ENCODE measurements at places on chromosomes 16 and 17. TPM values are rescaled to one million over a fixed set of nuclear protein-coding genes. Genes with fewer than 3 reads are reported as not detected.

Gene NHLRC4
- 3.7 TPM for total RNA-seq

Gene GP2
- total RNA-seq: not detected

Gene CCL18
- total RNA-seq: not detected

Gene SEPTIN1
- 117 TPM for total RNA-seq

Gene P2RX5
- 60.4 TPM for total RNA-seq

Gene TBC1D3I
- not detected for total RNA-seq

Gene ABCA9
- total RNA-seq: not detected

Gene TMEM106A
- total RNA-seq: 14.5 TPM

Gene SPHK1
- 3.9 TPM for total RNA-seq

Data from Karpas-422 (cell line).